Mammary epithelial cell (primary cell): ENCODE measurements at places on chromosomes 7 and 10. TPM values are rescaled to one million over a fixed set of nuclear protein-coding genes. Genes with fewer than 3 reads are reported as not detected.
A peak's percentile ranks its signal among the peaks of the same experiment; 100 is the strongest.

GRCh38 chr10:119250641-119251314 lies 43.4 kb downstream of the GRK5 start:
- DNase-seq, result peak; percentile 71

WEE2 gene
- polyA plus RNA-seq, result not detected

DNA sequence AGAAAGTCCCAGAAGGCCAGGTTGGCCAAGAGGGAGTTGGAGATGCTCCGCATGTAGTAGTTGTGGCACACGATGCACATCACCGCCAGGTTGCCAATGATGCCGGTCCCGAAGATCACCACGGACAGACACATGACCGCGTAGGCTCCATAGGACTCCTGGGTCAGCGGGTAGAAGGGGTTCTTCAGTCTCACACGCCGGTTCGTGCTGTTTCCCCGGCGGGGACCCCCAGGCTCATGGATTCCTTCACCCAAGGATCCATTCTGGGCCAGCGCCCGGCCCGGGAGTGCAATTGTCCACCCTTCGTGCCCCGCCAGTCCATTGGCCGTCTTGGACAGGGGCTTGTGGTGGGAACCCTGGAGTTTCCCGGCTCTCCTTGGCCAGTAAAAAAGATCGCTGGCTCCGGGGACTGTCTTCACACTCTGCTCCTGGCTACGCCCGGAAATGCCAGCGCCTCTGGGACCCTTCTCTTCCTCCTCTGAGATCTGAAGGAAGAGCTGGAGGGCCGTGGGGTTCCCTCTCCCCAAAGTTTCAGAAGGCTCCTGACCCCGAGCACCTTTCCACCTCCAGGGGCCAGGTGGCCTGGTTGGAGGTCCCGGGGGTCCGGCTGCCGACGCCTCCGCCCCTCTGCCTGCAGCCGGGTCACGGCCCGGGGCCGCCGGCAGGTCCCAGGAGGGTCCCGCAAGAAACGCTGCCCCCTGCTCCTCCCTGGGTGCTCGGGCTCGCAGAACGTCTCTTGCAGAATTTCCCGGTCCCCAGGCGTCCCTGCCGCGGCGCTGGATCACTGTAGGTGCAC lies 1.3 kb downstream of the GPR37 start:
- DNase-seq, result no peak

DNA sequence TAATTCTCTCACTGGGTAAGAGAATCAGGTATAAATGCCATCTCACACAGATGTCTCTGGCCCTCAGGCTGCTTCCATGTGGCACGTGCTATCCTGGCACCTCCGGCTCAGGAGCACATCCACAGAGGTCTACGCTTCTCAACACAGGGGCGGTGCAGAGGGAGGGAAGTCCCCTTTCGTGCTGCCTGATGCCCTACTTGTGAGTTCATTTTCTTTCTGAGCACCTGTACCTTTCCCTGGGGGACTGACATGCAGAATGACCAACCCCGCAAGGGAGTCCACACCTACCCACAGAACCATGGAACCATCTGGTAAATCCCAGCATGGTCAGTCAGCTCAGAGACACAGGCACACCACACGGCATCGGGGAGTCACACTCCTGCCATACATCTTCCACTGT lies 99.0 kb upstream of the SAMD8 start:
- no peak for DNase-seq

- no peak for DNase-seq
These were observed 123.0 kb upstream of the SP4 start for GRCh38 chr7:21304808-21305375.

TMEM26 gene
- polyA plus RNA-seq, result not detected

DNA sequence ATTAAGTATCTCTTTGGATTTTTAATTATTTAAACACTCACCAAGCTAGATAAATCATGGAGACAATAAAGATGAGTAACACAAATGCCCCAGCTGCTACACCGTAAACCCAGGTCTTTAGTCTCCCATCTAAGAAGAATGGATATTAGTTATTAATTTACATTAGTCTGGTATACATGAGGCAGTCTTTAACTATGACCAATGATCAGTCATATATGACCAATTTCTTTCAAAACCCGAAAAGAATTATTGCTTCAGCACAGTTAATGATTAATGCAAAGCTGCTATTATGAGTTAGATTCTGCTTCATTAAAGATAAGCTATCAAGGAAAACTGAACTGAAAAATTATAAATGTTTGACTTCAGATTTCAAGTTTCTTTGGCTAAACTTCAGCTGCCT lies 402.9 kb downstream of the PHF14 start:
- DNase-seq, result no peak
